CD8-positive, alpha-beta memory T cell (primary cell): ENCODE measurements at places on chromosomes 3 and 15. TPM values are rescaled to one million over a fixed set of nuclear protein-coding genes. Genes with fewer than 3 reads are reported as not detected.

The SAMD7 gene
- not detected for total RNA-seq

The OR4F15 gene
- total RNA-seq = not detected

The GNAT1 gene
- not detected for total RNA-seq

The KBTBD13 gene
- total RNA-seq = not detected

The TRAT1 gene
- 29.1 TPM for total RNA-seq

The GPR62 gene
- not detected for total RNA-seq

The C3orf49 gene
- not detected for total RNA-seq

The ACTC1 gene
- not detected for total RNA-seq

The GAP43 gene
- total RNA-seq = not detected

The CPN2 gene
- not detected for total RNA-seq

The GOLGA8J gene
- total RNA-seq = not detected

The RASGRP1 gene
- total RNA-seq = 67.9 TPM

The TGM5 gene
- not detected for total RNA-seq

The LRIG1 gene
- total RNA-seq = 37.9 TPM

The CAV3 gene
- not detected for total RNA-seq

The STAC gene
- not detected for total RNA-seq

DNA sequence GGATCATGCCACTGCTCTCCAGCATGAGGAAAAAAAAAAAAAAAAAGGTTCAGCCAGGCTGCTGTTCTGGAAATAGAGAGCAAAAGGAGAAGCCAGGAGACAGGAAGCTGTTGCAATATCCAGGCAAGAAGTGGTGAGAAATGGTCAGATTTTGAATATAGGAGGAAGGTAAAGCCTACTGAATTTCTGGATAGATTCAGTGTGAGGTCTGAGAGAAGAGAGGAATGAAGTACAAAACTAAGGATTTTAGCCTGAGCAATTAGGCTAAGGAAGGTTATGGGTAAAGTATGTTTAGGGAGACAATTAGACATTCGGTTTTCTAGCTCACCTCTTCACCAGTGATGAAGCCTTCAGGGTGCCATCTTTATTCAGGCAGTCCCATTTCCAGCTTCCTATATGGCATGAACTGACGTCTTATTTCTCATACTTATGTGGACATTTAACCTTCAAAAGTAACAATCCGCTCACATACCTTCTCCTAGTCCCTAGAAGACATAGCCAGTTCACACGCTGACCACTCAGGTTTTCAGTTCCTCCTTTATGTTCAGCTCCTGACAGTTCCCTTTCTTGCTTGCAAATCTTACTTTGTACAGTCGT lies 57.2 kb downstream of the KIF9 start:
- no peaks in the 10 kb centered on the region for H3K36me3 ChIP-seq
- H3K4me1 ChIP-seq = no peaks in the 10 kb centered on the region
- no peak overlapping the region for H3K4me3 ChIP-seq
- no peaks in the 10 kb centered on the region for H3K27me3 ChIP-seq
- DNase-seq = no peak

DNA sequence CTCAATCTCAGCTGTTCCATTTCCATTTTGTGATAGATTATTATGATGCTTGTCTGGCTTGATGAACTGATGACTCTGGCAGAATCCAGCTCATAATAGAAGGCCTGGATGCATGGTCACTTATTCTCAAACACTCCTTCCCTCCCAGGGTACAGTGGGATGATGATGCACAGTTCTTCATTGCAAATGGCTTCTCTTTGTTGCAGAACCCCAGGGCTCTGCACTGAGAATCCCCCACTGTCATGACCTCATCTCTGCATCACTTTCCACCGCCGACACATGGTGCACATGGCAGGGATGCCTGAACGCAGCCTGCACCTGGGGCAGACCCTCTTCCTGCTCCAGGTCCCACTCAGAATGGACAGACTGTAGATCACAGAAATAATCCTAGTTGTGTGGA lies 515.6 kb upstream of the NR2F2 start:
- no peaks in the 10 kb centered on the region for H3K27me3 ChIP-seq
- H3K36me3 ChIP-seq = no peaks in the 10 kb centered on the region
- no peak overlapping the region for H3K4me3 ChIP-seq
- peak; percentile 35 for DNase-seq
- no peaks in the 10 kb centered on the region for H3K4me1 ChIP-seq

- no peak overlapping the region for H3K27ac ChIP-seq
- H3K4me3 ChIP-seq = no peak overlapping the region
- H3K27me3 ChIP-seq = no peaks in the 10 kb centered on the region
- DNase-seq = no peak
- H3K4me1 ChIP-seq = no peaks in the 10 kb centered on the region
Measured at GRCh38 chr3:154745929-154746328, 315.9 kb upstream of the GPR149 start.

- H3K4me3 ChIP-seq = no peak overlapping the region
- no peaks in the 10 kb centered on the region for H3K27me3 ChIP-seq
Measured at GRCh38 chr3:139123377-139124095, 78.8 kb upstream of the PRR23C start.

DNA sequence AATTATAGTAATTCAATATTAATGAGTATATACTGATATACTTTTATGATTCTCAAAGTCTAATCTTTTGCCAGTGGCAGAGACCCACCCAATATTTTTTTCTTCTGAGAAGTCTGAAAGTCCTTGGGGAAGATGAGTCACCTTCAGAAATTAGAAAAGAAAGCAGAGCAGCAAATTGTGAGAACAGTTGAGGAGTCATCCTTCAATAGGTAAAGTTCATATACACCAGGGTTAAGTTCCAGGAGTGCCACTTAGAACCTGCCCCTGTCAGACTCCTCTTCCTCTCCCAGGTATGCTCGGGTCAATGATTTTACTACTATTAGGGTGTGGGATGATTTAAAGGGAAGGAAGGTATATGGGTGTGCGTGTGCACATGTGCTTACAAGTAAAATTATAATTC lies 7.1 kb downstream of the CLRN1 start:
- no peak overlapping the region for H3K4me3 ChIP-seq
- no peak overlapping the region for H3K27ac ChIP-seq
- no peaks in the 10 kb centered on the region for H3K4me1 ChIP-seq
- DNase-seq = no peak
- H3K36me3 ChIP-seq = no peaks in the 10 kb centered on the region
- no peaks in the 10 kb centered on the region for H3K27me3 ChIP-seq

- no peak overlapping the region for H3K27ac ChIP-seq
- no peaks in the 10 kb centered on the region for H3K36me3 ChIP-seq
- H3K4me1 ChIP-seq = peaks cover 46% of the 10 kb centered on the region
- no peak overlapping the region for H3K4me3 ChIP-seq
- H3K27me3 ChIP-seq = no peaks in the 10 kb centered on the region
Measured at GRCh38 chr3:5126586-5126985, 4.5 kb downstream of the ARL8B start.

- no peaks in the 10 kb centered on the region for H3K27me3 ChIP-seq
- H3K4me1 ChIP-seq = no peaks in the 10 kb centered on the region
- H3K27ac ChIP-seq = no peak overlapping the region
- no peaks in the 10 kb centered on the region for H3K36me3 ChIP-seq
- H3K4me3 ChIP-seq = no peak overlapping the region
- no peak for DNase-seq
Measured at GRCh38 chr3:105473521-105474223, 107.0 kb downstream of the ALCAM start.

- no peaks in the 10 kb centered on the region for H3K36me3 ChIP-seq
- no peaks in the 10 kb centered on the region for H3K4me1 ChIP-seq
- DNase-seq = no peak
- H3K27ac ChIP-seq = no peak overlapping the region
- H3K4me3 ChIP-seq = no peak overlapping the region
Measured at GRCh38 chr15:29283381-29283780, 13.8 kb upstream of the NSMCE3 start.

- no peaks in the 10 kb centered on the region for H3K27me3 ChIP-seq
- no peaks in the 10 kb centered on the region for H3K4me1 ChIP-seq
- no peak for DNase-seq
Measured at GRCh38 chr15:88830016-88830415, 26.8 kb downstream of the ACAN start.

DNA sequence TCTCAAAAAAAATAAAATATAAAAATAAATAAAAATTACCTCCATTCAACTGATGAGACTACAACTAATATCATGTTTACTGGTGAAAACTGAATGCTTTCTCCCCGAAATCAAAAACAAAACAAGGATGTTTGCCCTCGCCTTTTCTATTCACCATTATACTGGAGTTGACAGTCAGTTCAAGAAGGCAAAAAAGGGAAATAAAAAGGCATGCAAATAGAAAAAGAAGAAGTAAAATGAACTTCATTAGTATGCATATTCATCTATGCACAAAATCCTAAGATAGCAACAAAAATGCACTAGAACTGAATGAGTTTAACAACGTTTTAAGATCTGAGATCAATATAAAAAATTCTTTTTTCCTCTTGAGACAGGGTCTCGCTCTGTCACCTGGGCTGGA lies 72.7 kb upstream of the FAM174B start:
- H3K36me3 ChIP-seq = no peaks in the 10 kb centered on the region
- no peak overlapping the region for H3K27ac ChIP-seq
- H3K4me1 ChIP-seq = peaks cover 4% of the 10 kb centered on the region
- H3K4me3 ChIP-seq = no peak overlapping the region

GRCh38 chr15:38844736-38845135 lies 280.1 kb upstream of the RASGRP1 start:
- no peaks in the 10 kb centered on the region for H3K4me1 ChIP-seq
- no peak overlapping the region for H3K27ac ChIP-seq
- H3K27me3 ChIP-seq = no peaks in the 10 kb centered on the region
- no peak for DNase-seq

- DNase-seq = no peak
- no peaks in the 10 kb centered on the region for H3K36me3 ChIP-seq
- H3K27me3 ChIP-seq = no peaks in the 10 kb centered on the region
- H3K27ac ChIP-seq = no peak overlapping the region
- H3K4me1 ChIP-seq = no peaks in the 10 kb centered on the region
Measured at GRCh38 chr3:174206607-174207192, 652.4 kb upstream of the NAALADL2 start.

DNA sequence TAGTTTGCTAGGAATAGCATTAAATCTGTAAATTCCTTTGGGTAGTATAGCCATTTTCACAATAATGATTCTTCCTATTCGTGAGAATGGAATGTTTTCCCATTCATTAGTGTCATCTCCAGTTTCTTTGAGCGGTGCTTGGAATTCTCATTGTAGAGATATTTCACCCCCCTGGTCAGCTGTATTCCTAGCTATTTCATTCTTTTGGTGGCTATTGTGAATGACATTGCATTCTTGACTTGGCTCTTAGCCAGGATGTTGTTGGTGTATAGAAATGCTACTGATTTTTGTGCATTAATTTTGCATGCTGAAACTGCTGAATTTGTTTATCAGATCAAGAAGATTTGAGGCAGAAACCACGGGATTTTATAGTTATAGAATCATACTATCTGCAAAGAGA lies 690.5 kb upstream of the ALCAM start:
- no peaks in the 10 kb centered on the region for H3K27me3 ChIP-seq
- H3K27ac ChIP-seq = no peak overlapping the region
- no peaks in the 10 kb centered on the region for H3K4me1 ChIP-seq

- peaks cover 98% of the 10 kb centered on the region for H3K4me1 ChIP-seq
- H3K27ac ChIP-seq = no peak overlapping the region
- DNase-seq = no peak
- H3K36me3 ChIP-seq = peaks cover 35% of the 10 kb centered on the region
Measured at GRCh38 chr3:16303037-16303575, 38.1 kb downstream of the OXNAD1 start.

GRCh38 chr3:158794936-158795518 lies 6.8 kb upstream of the MFSD1 start:
- H3K4me1 ChIP-seq = no peaks in the 10 kb centered on the region
- H3K27me3 ChIP-seq = no peaks in the 10 kb centered on the region
- no peak for DNase-seq
- H3K4me3 ChIP-seq = no peak overlapping the region
- H3K27ac ChIP-seq = no peak overlapping the region
- H3K36me3 ChIP-seq = no peaks in the 10 kb centered on the region

GRCh38 chr3:156676768-156677479 lies 2.5 kb downstream of the TIPARP start:
- H3K4me1 ChIP-seq = peaks cover 60% of the 10 kb centered on the region
- H3K36me3 ChIP-seq = peaks cover 22% of the 10 kb centered on the region
- H3K4me3 ChIP-seq = no peak overlapping the region

- H3K27ac ChIP-seq = no peak overlapping the region
- no peak for DNase-seq
- no peak overlapping the region for H3K4me3 ChIP-seq
- H3K36me3 ChIP-seq = no peaks in the 10 kb centered on the region
- H3K4me1 ChIP-seq = no peaks in the 10 kb centered on the region
Measured at GRCh38 chr15:42143866-42144625, 12.4 kb downstream of the PLA2G4F start.

DNA sequence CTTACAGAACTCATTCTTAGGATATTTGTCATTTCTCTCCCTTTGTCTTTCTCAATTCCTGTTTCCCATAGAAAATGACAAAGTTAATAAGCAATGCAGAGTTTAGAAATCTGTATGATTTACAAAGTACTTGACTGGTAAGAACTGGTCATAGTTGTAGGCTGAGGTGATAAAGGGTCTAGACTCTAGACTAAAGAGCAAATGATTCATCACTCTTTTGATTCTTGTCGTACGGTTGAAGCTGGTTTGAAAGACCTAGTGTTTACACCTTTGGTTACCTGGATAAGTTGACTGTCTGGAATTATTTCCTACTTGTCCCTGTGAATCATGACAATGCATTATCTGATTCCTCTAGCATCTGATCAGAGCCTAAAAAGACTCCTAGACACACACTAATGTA lies 58.9 kb upstream of the TP63 start:
- DNase-seq = no peak
- no peaks in the 10 kb centered on the region for H3K27me3 ChIP-seq
- no peak overlapping the region for H3K4me3 ChIP-seq
- no peaks in the 10 kb centered on the region for H3K4me1 ChIP-seq

- H3K4me1 ChIP-seq = no peaks in the 10 kb centered on the region
- no peaks in the 10 kb centered on the region for H3K27me3 ChIP-seq
- no peak overlapping the region for H3K4me3 ChIP-seq
- DNase-seq = no peak
- H3K36me3 ChIP-seq = no peaks in the 10 kb centered on the region
Measured at GRCh38 chr15:60945196-60945595, 283.9 kb downstream of the RORA start.

- no peaks in the 10 kb centered on the region for H3K27me3 ChIP-seq
- no peak overlapping the region for H3K27ac ChIP-seq
- H3K36me3 ChIP-seq = no peaks in the 10 kb centered on the region
- no peak overlapping the region for H3K4me3 ChIP-seq
- DNase-seq = no peak
Measured at GRCh38 chr3:111236836-111237713, 165.5 kb downstream of the NECTIN3 start.

DNA sequence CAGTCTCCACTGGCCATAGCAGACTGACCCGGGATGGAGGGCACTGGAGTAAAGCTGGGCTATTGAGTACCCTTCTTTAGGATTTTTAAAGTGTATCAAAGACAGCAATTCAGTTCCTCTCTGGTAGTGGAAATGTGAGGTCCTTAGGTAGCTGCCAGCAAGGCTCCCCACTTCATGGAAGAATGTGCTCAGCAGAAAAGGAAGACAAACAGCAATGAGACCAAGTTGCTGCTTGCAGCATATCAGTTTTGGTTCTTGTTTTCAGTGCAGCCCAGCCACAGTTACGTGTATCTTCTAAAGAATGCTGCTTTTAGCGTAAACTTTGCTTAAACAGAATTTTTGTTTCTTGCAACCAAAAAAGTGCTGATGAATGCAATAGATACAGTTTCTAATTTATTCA lies 374.0 kb upstream of the CBLB start:
- no peak overlapping the region for H3K27ac ChIP-seq
- H3K4me1 ChIP-seq = no peaks in the 10 kb centered on the region
- no peaks in the 10 kb centered on the region for H3K36me3 ChIP-seq
- no peak for DNase-seq
- no peak overlapping the region for H3K4me3 ChIP-seq

- H3K27ac ChIP-seq = peak within 1 kb of the TSS; percentile 64
- peak within 1 kb of the TSS; percentile 49 for H3K4me3 ChIP-seq
- H3K27me3 ChIP-seq = no peaks in the 10 kb centered on the region
Measured at GRCh38 chr3:9916734-9917680, at the start of gene IL17RC. Gene IL17RC (plus strand): TSS chr3:9917098. CDS start chr3:9917316, 218 bp downstream.
